ENCODE measurements at places on chromosomes 2 and 18.

- DNase-seq = peak; percentile 9
Observed at GRCh38 chr2:101223814-101224231, 28.9 kb upstream of the CNOT11 start.

DNA sequence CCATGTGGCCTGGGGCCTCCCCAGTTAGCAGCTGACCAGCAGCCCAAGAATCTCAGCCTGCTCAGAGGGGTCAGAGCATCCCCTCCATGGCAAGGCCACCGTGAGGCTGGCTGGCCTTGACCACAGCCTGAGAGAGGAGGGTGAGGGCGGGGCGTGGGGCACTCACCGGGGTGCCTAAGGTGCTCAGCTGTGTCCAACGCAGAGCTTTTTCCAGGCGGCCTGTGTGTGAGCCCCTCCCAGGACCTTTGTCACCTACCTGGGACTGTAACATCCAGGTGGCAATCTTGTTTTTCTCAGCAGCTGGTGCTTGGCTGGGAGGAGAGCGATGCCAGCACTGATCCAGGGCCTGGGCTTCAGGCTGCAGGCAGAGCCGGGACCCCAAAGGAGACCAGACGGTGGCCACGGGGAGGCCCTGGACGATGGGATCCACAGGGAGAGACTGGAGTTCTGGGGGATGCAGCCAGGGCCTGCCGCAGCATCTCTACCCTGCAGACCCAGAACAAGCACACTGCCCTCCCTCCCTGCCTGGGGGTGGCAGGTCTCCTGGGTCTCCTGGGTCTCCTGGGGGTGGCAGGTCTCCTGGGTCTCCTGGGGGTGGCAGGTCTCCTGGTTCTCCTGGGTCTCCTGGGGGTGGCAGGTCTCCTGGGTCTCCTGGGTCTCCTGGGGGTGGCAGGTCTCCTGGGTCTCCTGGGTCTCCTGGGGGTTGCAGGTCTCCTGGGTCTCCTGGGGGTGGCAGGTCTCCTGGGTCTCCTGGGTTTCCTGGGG lies 12.3 kb downstream of the SNED1 start:
- no peak for DNase-seq

DNA sequence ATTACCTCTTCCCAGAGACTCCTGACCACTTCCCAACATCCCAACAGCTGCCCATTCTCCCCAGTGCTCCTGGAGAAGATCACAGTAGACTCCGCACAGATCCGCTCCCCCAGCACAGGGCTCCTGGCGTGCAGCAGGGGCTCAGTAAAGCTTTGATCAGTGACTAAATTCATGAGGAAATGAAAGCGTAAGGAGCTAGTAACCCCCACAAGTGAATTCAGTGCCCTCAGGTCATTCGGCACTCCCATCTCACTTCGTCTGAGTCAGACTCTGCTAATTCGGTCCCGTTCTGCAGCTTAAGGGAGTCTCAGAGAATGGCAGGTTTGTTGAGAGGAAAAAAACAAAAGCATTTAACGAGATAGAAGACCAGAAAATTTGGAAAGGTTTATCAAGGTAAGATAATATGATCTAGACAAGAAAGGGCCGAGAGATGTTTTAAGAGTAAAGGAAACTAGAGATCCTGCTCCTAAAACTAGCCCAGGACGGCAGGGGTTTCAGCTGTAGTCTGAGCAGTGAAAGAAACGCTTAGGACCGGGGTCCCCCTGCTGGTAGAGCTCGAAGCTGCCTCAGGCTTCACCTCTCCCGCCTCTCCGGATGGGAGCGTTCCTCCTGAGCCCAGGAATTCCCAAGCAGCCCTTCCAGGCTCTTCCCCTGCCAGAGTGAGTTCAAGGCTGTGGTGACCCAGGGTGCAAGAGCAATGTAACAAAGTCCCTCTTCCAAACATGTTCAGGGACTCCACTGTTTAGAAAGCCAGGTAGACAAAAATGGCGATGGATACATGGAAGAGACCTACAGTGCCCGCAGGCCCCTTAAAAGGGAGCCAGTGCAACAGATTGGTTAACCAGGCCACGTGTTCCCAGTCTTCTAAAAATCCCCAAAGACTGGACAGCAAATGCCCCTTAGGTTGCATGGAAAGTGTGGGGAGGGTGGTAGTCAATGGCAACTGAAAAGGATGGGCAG lies 127.3 kb downstream of the DNER start:
- peak; percentile 64 for DNase-seq

DNA sequence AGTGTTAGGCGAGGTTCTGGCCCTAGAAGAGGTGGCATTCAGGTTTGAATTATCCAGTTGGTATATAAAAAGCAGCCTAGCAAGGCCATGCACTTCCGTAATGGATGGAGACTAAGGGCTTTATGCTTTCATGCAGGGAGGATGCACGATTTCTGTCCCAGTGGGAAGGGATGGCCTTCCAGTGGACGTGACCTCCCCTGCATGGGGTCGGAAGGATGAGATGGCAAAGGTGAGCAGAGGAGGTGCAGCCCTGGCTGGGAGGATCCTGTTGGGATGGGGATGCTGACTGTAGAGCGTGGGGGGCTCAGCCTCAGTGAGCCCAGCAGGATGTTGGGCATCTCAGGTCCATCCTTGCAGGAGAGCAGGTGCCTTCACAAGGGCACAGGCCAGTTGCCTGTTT lies 4.8 kb downstream of the ASB18 start:
- DNase-seq = no peak

DNA sequence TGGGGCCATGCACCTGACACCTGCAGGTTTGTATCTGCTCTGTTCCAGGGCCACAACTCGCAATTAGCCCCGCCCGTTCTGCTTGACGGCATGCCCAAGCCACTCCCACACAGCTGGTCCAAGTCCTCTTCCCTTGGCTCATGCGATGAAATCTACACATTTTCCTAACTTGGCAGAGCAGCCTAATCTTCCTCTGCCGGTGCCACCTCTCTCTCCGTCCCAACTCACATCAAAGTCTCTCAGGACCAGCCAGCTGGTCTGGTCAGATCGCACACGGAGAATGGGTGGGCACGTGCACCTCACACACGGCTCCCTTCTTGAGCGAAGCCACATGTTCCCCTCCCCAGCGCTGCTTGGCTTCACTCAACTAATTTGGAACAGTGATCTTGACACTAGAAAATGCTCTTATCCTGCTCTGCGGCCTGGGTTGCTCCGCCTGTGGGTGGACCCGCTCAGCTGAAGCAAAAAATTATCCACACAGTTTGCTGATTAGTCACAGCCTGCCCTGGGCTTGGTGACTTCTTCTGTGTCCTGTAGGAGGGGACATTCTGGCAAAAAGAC lies 176.7 kb downstream of the NRP2 start:
- peak; percentile 63 for DNase-seq

- DNase-seq = no peak
Observed at GRCh38 chr2:46181306-46181705, 115.9 kb upstream of the EPAS1 start.

DNA sequence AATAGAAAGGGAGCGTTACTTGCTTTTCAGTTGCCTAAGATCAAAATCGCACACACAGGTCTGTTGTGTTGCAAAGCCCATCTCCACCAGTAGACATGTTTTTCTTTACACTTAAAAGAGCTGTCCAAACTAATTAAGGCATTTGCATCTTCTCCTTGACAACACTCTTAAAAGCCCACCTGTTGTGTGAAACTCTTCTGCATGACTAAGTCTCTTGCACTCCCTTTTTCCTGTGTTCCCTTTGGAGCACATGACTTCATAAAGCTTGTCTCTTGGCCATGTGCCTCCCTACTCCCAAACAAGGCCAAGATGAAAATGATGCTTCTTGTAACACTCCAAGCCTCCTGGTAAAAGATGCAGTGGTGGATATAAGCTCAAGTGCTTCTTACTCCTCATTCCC lies 26.1 kb downstream of the PID1 start:
- DNase-seq = no peak

- DNase-seq = no peak
Observed at GRCh38 chr2:188785490-188785889, 188.7 kb upstream of the COL3A1 start.

GRCh38 chr18:7568426-7568825 lies 1.3 kb downstream of the PTPRM start:
- peak; percentile 25 for DNase-seq

- no peak for DNase-seq
Observed at GRCh38 chr2:120709608-120710041, 26.0 kb upstream of the GLI2 start.
